Pons (tissue), 1 donor: ENCODE measurements at places on chromosomes 16 and 17.
A peak's percentile ranks its signal among the peaks of the same experiment; 100 is the strongest.

- DNase-seq, result no peak
Observed at GRCh38 chr16:48011878-48012658, 143.7 kb downstream of the ABCC12 start.

DNA sequence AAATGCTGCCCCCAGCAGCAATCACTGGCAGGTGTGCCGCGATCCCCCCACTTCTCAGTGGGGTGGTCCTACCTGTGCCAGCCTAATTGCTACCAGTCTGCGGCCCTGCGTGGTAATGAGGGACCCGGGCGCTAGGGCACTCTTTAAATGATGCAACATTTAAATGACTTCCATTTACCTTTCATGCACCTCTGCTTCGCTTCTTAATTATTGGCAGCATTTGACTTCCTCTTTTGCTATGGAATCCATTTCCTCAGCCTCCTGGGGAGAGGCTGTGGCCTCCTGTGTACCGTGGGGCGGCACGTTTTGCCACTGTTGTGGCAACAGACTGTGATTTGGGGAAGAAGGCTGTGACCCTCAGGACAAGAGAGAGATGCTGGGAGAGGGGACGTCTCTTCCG is 86.1 kb downstream of the RPA1 start:
- DNase-seq, result no peak

GRCh38 chr16:27404163-27404823 is 2.3 kb downstream of the IL21R start:
- no peak for DNase-seq

DNA sequence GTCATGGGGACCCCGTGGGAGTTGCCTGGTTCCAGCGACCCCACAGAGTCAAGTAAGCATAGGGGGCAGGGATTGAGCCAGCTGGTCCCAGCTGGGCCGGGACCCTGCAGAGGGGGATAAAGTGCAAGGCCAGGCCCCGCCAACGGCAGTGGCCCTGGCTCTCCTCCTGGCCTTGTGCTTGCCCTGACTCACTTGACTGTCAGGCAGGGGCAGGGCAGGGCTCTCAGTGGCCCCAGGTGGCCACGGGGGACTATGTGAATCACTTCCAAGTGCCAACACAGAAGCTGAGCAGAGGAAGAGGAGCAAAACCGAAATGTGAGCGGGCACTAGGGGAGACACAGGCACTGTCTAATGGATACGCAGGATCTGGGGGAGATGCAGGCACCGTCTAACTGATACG is 21.6 kb upstream of the NCBP3 start:
- DNase-seq, result no peak

DNA sequence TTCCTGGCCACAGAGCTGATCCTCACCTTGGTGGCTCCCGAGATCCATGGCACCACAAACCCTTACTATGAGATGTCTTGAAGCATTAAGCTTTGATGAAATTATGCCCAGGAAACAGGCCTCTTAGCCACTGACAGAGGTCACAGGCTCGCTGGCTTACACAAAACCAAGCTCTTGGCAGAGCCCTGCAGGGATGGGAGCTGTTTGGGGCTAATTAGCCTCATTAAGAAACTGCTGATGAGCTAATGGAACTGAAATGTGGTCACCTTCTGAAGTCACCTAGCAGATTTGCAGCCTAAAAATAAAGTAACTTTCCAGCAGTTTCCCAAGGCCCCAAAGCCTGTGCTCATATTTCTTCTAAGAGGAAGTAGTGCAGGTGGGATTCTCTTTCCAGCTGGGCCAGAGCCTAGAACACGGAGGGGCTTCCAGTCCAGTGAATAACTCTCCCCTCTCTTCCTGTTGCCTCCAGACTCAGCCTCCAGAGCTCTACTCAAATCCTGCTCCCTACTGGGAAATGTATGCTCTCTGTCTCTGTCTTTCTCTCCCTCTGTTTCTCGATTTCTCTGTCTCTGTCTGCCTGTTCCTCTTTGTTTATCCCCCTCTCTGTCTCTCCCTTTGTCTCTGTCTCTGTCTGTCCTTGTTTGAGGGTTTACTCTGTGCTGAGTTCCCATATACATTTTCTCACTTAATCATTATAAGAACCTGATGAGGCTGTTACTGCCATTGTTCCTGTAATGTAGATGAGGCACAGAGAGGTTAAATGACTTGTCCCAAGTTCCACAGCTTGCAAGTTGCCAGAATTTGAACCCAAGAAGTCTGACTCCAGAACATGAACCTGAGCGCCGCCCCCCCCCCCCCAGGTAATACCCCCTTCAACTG is 338.9 kb downstream of the CA10 start:
- no peak for DNase-seq

- DNase-seq, result no peak
Observed at GRCh38 chr16:56935201-56935600, 3.3 kb downstream of the HERPUD1 start.

DNA sequence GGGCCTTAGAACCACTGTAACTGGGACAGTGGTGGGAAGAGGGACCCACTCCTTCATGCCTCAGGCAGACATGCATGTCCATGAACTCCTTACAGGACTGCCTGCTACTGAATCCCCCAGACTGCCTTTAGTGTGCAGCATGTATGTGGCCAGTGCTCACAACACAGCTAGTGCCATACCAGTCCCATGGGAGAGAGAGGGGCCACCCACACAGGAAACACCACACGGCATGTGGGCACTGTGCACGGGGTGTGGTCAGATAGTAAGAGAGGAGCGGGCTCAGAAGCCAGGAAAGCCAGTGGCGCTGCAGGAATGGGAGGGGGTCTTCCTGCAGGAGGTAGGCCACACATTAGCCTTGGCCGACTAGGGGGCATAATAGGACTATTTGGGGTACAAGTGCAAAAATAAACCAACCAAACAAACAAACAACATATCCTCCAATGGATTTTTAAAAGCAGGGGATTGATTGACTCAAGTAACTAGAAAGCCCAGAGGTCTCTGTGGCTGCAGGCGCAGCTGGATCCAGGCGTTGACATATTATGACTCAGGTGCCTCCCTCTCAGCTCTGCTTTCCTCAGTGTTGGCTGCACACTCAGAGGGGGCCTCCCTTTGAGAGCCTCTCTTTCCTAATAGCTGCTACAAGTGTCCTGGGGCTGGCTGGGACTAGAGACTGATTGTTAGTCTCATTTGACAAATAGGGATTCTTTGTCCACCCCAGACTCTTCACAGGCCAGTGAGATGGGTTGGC is 104.4 kb downstream of the AMFR start:
- peak; percentile 57 for DNase-seq

DNA sequence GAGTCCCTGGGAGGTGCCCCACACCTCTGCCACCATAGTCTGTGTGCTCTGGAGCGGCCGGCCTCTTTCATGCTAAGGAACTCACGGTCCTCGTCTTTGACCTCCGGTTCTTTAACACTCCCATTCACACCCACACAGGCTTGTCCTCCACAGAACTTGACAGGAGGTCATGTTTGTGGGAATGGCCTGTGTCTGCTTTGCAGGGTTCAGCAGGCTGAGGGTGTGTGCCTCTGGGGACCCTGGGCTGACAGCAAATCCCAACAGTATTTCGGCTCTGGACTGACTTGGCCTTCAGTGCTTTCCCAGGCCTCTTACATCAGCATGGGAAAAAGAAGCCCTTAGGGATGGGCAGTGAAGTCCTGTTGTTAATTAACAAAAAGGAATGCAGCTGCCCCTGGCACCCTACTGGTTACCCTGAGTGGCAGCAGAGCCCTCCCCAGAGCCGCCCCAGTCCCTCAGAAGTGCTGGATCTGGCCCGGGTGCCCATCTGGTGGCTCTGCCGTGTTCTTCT is 35.4 kb upstream of the ADORA2B start:
- DNase-seq, result no peak

DNA sequence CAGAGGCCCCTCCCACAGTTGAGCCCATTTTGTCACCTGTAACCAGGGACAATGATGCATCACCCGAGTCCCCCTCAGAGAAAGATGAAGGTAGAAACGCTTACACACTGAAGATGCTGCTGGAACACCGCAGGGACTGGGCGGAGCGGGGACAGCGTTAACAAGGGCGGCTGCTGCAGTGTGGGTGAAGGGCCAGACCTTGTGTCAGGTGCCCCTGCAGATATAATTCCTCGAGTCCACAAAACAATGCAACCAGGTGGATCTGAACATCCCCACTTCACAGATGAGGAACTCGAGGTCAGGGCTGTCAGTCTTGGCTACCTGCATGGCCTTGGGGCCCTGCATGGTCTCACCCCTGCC is 6.3 kb upstream of the MAPK7 start:
- DNase-seq, result no peak

DNA sequence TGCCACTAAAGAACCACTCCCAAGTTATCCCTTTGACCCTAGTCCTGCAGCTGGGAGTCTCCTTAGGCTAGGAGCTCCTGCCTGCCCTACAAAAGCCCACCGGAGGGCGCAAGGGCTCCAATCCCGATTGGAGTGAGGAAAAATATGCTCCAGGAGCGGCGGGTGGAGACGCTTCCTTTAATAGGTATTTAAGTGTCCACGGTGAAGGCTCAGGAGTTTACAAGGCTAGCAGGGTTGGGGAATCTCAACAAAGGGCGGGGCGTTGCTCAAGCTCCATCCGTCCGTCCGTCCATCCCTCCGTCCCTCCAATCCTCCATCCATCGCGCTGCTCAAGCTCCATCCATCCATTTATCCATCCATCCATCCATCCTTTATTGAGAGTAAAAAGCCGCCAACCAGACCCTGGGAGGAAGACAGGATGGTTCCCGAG is 556 bp upstream of the SPNS1 start:
- peak; percentile 74 for DNase-seq

DNA sequence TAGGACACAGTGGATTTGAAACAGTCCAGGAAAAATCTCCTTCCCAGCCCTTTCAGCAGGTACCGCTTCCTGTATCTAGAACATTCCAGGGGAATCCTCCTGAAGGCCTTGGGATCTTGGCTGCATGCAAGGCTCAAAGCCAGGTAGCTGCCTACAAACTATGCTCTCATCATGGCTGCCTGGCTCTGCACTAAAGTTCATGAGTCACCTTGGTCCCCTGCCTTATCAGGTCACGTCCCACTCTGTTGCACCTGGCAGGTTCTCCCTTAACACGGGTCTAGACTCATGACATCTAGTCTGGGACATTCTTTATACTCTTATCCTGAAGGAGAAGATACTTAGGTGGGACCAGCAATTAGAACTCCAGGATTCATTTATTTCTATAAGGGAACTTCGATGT is 15.8 kb downstream of the FA2H start:
- DNase-seq, result no peak

DNA sequence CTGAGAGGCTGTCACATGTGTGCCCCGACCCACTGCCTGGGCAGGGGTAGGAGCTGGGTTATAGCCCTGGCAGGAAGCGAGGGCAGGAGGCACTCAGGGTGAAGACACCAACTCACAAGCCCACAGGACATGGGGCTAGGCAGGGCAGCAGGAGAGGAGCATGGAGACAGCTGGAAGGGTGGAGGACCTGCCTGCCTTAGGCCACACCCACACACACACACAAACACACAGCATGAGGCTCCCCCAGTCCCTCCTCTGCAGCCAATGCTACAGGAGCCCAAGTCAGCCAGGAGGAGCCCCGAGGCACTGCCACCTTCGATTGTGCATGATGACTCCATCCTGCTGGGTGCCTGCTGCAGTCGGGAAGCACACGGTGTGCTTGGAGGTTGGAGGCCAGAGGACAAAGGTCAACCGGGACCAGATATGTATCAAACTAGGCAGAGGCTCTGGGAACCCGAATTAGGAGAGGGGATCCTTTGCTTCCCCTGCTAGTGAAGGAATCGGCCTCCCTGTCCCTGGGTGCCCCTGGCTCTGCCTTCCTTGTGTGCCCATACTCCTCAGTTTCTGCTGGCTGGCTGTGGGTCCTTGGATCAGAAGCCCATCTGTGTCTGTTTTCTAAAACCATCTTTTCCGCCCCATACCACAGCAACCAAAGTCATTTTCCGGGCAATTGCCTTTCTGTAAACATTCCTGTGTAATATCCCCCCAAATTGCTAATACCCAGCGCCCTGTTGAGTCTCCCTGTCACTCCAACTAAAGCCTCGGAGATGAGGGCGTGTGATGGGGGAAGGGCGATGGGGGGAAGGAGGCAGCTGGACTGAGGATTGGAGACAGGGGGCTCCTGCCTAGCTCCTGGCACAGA is 20.5 kb downstream of the SRCIN1 start:
- no peak for DNase-seq

- DNase-seq, result no peak
Observed at GRCh38 chr17:39820541-39820940, 43.6 kb downstream of the IKZF3 start.

GRCh38 chr16:86572041-86572521 is 5.5 kb downstream of the FOXC2 start:
- no peak for DNase-seq

DNA sequence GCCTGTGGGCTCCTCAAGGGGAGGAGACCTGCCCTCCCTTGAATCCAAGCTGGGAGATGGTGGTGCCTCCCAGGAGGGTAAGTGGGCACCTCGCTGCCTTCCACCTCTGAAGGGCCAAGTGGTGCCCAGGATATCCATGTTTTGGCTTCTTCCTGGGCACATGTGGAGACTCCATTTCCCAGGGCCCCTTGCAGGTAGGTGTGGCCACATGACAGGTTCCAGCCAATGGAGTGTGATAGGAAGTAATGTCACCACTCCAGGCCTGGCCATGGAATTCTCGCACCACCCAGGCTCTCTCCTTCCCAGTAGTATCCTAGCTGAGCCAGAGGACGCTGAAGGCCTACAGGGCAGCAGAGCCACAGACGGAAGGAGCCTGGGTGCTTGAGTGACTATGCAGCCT is 17.6 kb upstream of the PEMT start:
- no peak for DNase-seq

DNA sequence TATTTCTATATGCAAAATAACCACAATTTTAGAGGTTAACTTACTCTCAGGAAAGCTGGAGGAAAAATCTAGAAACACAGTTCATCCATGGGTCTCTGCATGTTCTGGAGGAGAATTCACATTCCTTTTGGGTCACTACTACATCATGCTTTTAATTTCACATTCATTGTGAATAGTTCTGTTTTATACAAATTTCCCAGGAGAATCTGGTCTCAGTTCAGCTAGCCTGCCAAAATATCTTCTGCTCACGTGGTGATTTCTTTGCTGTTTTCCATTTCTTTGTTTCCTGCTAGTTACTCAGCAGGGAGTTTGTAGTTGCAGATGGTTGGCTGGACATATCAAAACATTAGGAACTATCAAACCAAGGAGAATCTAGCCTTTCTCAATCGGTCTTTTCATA is at the start of gene ABCA9:
Gene ABCA9, minus strand, starts transcription at position 106 of the 400 bp plus-strand sequence. CDS start 9,801 bp downstream, outside the sequence.
- DNase-seq, result peak; percentile 35

DNA sequence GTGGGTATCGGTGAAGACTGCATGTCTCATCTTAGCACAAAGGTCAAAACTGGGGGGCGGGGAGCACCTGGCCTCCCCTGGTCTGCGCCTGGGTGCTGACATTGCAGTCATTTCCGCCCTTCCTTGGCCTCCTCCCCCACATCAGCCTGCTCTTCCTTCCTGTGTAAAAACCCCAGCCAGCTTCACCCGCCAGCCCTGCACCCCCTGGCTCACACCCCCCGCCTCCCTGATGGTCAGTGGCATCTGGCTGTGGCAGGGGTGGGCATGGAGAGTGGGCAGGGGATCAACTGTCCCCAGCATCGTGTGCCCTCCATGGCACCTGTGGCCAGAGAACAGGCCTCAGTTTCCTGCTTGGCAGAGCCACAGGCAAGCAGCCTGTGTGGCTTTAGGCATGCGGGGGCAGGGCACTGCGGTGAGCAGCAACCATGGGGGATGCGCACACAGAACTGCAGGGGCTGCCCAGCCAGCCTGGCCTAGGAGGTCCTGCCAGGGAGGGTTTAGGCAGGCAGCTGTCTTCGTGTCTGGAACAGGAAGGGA is 26.5 kb upstream of the LASP1NB start:
- DNase-seq, result no peak

- no peak for DNase-seq
Observed at GRCh38 chr17:32859857-32860525, 16.9 kb downstream of the MYO1D start.

- no peak for DNase-seq
Observed at GRCh38 chr17:65550075-65550662, 11.3 kb downstream of the AXIN2 start.
